Hematopoietic multipotent progenitor cell (in vitro differentiated cells): ENCODE measurements at places on chromosomes 2 and 18.

DNA sequence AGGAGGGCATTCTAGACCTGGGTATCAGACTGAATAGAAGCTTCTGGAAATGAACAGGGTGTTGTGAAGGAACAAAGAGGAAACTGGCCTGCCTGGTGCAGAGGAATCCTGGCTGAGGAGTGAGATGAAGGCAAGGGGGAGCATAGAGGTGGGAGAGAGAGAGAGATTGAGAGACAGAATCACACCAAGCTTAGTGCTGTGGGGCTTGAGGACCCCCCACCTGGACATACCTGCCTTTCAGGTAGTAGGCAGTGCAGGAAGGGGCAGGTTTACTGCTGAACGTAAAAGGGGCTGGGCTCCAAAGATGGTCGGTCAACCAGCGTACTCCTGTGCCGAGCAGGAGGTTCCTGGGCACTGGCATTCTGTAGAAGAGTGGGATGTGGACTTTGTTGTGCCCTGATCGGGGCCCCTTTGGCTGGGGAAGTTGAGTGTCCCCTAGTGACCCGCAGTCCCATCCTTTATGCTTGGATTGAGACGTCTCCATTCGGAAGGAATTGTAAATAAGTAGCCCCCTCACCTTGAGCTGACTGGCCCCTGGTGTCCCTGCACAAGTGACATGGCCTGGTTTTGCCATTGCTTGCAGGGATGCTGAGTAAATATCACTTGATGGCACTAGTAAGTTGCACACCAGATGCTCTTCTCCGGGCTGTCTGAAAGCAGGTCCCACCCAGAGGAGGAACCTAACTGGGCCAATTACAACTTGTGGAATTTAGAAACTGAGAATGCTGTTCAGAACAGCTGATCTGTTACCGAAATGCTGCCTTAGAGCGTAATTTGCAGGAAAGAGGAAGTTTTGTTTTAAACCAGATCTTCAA is 1.4 kb downstream of the UBE2F start:
- peak; percentile 78 for DNase-seq

GRCh38 chr2:143691121-143691520 is 561.9 kb downstream of the ARHGAP15 start:
- no peak for DNase-seq

DNA sequence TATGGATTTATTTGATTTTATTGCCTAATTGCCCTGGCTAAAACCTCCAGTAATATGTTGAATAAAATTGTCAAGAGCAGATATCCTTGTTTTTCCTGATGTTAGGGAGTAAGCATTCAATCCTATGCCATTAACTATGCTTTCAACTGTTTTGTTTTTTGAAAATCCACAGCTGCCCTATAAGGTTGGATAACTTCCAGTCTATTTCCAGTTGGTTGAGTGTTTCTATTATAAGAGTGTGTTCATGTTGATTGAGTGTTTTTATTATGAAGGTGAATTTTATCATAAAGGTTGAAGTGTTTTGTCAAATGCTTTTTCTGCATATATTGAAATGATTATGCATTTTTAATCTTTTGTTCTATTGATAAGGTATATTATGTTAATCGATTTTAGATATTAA is 149.9 kb upstream of the SCN7A start:
- no peak for DNase-seq

DNA sequence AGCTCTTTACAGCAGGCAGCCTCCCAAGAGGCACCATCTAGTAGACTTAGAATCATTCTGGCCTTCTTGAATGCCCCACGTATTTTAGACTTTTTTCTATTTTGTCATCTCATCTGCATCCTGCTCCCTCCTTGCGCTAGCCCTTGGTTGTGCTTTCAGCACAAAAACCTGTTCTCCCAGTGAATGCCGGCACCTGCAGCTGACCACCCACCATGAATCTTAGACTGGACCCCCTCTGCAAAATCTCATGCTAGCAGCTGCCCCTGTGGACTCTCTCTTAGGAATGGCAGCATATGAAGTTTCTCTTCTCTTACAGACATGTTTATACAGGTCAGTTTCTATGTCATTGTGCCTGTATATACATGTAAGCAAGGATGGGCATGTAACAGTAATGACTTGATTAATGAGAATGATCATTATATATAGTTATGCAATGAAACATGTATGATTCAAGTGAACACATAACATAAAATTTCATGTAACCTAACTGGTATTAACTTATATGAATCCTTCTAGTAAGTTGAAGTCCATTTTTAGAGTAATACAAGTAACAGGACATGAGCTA is 159.8 kb downstream of the SUCLG1 start:
- no peak for DNase-seq

DNA sequence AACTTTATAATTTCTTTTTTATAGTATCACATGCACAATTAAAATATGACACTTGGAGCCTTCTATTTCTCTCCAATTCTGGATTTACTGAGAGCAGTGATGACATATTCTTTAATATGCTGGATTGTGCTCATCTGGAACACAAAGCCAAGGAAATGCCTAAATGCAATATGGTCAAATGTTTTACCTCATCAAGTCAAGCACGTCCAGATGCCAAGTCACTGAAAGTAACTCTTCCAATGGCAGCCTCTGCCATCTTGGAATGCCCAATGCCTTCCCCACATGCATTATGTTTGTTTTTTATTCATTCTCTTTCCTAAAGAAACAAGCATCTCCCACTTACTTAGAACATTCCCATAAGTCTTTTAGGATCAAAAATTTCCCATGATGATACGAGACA is 189.8 kb downstream of the TMX3 start:
- no peak for DNase-seq

DNA sequence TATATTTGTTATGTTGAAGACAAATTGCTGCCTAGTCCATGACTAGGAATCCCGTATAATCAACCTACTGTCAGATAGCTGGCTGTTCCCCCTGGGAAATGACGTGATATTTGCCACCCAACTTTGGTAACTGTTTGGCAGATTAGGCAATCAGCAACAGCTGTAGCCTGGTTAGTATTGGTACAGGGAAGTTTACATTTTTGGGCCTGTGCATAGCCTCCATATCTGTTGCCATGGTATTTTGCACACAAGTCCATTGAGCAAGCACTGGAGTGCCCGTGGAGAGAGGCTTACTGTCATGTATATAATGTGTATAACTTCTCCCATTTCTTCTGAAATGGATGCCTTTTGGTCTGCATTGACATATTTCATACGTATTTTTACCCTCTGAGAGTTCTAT is 27.7 kb downstream of the BIRC6 start:
- no peak for DNase-seq

- DNase-seq: no peak
Measured at GRCh38 chr2:233453111-233453915, 99.0 kb downstream of the DGKD start.

GRCh38 chr18:10284540-10285282 is 169.7 kb upstream of the APCDD1 start:
- no peak for DNase-seq

- DNase-seq: no peak
Measured at GRCh38 chr2:229032608-229033234, 238.4 kb downstream of the PID1 start.

- no peak for DNase-seq
Measured at GRCh38 chr2:161177969-161178368, 17.7 kb downstream of the TANK start.

- DNase-seq: no peak
Measured at GRCh38 chr18:46456691-46457090, 200.3 kb downstream of the LOXHD1 start.

DNA sequence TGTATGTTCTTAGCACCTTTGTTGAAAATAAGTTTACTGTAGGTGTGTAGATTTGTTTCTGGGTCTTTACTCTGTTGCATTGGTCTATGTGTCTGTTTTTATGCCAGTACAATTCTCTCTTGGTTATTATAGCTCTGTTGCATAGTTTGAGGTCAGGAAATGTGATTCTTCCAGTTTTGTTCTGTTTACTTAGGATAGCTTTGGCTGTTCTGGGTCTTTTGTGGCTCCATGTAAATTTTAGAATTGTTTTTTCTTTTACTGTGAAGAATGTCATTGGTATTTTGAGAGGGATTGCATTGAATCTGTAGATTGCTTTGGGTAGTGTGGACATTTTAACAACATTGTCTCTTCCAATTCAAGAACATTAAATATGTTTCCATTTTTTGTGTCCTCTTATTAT is 69.1 kb downstream of the ANKRD62 start:
- no peak for DNase-seq

DNA sequence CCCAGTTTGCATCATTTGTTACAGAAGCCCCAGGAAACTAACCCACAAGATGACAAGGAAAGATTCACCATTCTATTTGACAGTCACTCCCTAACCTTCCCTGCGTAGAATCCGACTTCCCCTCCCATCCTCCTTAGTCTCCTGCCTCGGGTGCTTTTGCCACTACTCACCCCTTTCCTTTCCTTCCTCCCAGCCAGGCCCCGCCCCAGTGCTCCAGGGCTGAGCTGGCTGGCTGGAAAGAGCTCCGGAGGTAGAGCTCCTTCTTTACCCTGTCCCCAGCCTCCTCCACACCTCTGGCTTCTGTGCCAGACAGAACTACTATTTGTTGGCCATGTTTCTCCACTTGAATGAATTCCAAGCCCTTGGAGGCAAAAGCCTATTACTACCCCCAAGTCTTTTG is 317.6 kb upstream of the NCKAP5 start:
- no peak for DNase-seq

DNA sequence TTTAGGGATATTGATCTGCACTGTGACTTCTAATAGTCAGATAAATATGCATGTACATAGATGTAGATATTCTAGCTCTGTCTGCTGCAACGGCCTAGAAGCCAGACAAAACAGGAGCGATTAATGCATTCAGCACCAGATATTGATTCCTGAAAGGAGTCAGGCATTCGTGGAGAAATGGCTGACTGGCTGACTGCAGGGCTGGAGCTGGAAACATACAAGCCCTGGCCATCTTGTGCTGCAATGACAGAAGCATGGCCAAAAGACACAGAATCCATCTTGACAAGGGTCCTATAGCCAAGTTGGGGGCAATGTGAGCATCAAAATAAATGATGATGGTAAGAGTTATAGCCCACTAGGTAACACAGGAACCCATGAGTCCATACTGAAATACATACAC is 231.5 kb upstream of the KLHL29 start:
- no peak for DNase-seq

GRCh38 chr18:376311-376710 is 108.5 kb upstream of the THOC1 start:
- DNase-seq: peak; percentile 36

- DNase-seq: peak; percentile 35
Measured at GRCh38 chr2:105834931-105835330, 90.2 kb downstream of the NCK2 start.

DNA sequence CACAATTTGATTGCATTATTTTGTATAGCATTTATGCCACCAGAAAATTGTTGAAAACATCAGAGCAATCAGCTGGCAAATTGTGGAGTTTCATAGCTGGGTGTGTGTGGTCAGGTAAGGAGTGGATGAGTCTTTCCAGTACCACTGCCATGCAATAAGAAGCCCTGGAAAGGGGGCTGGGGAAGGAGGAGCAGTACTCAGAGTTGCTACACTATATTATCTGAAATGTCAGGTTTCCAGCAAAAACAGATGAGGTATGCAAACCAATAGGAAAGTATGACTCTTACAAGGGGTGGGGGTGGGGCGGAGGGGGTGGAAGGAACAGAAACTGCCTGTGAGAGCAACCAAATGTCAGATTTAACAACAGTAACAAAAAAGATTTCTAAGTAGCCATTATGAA is 112.2 kb downstream of the SOS1 start:
- DNase-seq: no peak

GRCh38 chr2:240576036-240576435 is 7.8 kb downstream of the RNPEPL1 start:
- no peak for DNase-seq

- no peak for DNase-seq
Measured at GRCh38 chr18:10455726-10456453, 1.5 kb downstream of the APCDD1 start.

GRCh38 chr2:186426153-186427016 is 59.7 kb upstream of the ZC3H15 start:
- DNase-seq: peak; percentile 55

GRCh38 chr18:50298443-50299284 is 11.2 kb upstream of the CXXC1 start:
- DNase-seq: no peak

DNA sequence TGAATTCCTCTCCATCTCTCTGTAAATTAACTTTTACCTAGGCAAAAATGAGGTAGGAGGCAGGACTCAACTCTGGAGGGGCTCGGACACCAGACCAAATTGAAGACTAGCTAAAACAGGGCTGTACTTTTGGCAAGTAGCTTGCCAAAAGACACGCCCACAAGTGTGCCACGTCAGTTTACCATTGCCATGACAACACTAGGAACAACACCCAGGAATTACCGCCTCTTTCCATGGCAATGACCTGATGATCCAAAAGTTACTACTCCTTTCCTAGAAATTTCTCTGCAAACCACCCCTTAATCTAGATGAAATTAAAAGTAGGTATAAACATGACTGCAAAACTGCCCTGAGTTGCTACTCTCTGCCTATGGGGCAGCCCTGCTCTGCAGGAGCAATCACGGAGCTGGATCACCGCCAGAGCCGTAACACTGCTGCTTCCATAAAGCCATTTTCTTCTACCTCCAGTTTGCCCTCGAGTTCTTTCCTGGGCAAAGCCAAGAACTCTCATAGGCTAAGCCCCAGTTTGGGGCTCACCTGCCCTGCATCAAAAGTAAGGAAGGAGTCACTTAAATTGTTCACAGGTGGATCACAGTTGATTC is 66.0 kb upstream of the FAM136A start:
- no peak for DNase-seq

DNA sequence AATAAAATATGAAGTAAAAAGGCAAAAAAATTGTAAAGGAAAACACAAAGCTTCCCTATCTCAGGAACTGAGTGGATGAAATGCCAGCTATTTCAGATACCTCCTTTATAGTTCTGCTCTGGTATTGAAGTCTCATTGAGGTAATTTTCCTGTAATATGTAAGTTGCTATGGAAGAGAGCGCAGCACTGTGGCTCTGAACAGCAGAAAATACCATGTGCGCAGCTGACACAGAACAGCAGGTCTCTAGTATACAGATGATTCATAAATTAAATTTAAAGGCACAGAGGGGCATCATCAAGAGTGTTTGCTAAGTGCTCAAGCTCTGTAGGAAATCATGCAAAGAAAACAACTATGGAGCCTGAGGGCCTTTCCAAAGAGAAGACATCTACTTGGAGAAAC is 315.3 kb upstream of the CDH7 start:
- no peak for DNase-seq
